ENCODE measurements at places on chromosomes 4 and X.

DNA sequence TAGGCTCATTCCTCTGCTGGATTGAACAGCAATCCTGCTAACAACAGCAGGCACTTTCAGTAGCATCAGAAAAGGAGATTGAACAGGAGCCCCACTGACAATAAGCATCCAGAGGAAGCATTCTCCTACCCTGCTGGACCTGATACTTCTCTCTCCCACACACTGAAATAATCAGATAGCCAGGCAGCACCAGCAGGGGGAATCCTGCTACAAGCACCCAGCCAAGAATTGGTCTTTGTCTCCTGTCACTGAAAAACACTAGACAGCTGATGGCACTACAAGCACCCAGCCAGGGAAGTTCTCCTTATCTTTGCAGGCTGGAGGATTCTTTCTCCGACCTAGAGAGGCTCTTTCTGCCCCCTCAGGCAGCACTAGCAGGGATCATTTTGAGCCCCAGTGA lies 444.3 kb upstream of the GRIA3 start:
- no peak for DNase-seq

- no peak for DNase-seq
These were observed 63.7 kb upstream of the PDLIM3 start for GRCh38 chr4:185598846-185599552.

GRCh38 chr4:154877110-154877760 lies 96.2 kb downstream of the RBM46 start:
- peak; percentile 35 for DNase-seq

DNA sequence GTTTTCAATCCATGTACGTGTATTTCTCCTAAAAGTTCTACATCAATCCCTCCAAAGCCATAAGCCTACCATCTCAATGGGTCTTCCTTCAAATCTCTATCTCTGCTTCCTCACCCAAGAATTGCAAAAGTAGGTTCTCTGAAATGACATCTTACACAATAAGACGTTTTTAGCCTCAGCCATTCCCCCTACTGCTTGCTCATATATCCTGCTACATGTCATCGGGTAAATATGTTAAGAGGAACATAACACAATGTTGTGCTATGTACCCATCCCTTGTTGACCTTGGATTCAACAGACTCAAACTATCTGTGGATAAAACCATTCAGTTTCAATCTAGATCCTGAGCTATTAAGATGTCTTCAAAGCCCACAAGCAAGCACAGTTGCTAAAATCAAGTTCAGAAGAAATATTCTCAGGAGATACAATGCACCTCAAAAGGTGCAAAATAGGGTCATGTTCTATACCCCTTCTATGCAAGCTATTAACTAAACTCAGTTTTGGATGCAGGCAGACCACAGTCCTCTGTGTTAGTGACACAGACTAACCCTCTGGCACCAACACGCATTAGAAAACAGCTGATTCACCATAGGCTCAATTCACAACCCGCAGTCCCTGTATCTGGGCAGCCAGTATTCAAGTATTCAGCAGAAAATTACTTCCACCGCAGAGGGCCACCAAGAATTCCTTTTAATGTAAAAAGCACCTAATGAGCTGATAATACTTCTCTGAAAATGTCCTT lies 56.8 kb downstream of the CD99L2 start:
- peak; percentile 56 for DNase-seq

GRCh38 chr4:183107891-183108459 lies 8.9 kb downstream of the WWC2 start:
- no peak for DNase-seq

- no peak for DNase-seq
These were observed 15.6 kb downstream of the PDZD4 start for GRCh38 chrX:153814591-153815315.

- no peak for DNase-seq
These were observed 169.2 kb downstream of the PARM1 start for GRCh38 chr4:75101906-75102786.

GRCh38 chrX:141176586-141177451 lies at the start of gene LDOC1:
Gene LDOC1 (minus strand): TSS chrX:141177129. CDS start chrX:141177021, 108 bp downstream.
- DNase-seq = peak; percentile 90

DNA sequence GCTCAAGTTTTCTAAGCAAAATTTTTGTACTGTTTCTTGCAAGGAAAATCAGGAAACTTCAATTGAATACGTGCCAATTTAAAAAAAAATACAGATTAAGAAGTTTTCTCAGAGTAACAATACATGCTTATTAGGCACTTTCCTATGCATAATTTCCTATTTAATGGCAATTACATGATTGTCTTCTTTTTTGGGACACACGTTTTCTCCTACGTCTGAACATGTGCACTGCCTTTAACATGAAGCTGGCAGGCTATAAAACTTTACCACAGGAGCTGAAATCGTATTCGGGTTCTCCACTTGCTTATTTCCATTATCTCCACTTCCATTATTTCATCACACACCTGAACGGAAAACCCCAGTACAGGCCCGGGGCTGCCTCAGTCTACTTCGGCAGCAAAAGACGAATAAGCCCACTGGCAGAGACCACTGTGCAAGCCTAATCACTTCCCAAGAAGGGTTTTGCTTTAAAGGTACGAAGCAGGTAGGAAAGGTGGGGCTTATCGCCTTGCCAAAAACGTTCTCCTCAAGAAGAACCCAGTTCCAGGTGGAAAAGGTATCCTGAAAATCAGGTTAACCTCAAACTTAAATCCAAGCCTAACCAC lies 575 bp downstream of the RCHY1 start:
- no peak for DNase-seq

DNA sequence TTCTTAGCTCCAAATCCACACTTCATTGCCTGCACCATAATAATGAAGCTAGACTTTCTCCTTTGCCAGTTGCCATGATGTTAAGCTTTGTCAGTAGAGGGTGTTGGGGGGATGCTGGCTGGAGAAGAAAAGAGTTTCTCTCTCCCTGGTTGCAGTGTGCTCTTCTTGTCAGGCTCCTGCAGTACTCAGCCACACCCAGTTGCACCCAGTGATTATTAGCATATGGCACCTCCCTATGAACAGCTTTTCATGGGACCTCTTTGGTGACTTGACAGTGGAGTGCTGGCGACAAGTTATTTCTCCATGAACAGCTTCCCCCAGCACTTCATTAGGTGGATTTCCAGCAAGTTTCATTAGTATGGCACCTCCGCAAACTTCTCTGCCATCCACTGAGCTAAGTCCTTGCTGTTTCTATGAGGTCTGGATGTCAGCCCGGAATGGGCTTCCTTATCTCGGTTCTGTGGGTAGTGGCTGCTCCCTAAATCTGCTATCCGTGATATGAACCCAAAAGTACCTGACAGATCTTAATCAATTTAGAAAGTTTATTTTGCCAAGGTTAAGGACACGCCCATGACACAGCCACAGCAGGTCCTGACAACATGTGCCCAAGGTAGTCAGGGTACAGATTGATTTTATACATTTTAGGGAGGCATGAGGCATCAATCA lies 18.8 kb upstream of the OTUD4 start:
- peak; percentile 20 for DNase-seq

- no peak for DNase-seq
These were observed 367.0 kb upstream of the ATOH1 start for GRCh38 chr4:93461541-93461940.

- no peak for DNase-seq
These were observed 1188.1 kb downstream of the PCDH7 start for GRCh38 chr4:31908261-31908660.

DNA sequence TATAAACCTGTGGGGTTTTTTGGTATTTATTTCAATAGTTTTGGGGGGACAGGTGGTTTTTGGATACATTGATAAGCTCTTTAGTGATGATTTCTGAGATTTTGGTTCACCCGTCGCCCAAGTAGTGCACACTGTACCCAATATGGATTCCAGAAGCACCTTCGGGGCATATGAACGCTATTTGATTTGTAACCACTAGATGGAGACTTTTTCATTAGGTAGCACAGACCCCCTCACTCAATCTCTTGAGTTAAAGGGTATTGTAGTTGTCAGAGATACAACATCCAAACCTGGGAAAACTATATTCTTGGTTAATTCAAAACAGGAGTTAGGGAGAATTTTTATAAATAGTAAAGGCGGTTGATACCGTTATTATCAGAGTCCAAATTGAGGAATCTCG lies 79.8 kb downstream of the SPANXN3 start:
- DNase-seq = no peak

DNA sequence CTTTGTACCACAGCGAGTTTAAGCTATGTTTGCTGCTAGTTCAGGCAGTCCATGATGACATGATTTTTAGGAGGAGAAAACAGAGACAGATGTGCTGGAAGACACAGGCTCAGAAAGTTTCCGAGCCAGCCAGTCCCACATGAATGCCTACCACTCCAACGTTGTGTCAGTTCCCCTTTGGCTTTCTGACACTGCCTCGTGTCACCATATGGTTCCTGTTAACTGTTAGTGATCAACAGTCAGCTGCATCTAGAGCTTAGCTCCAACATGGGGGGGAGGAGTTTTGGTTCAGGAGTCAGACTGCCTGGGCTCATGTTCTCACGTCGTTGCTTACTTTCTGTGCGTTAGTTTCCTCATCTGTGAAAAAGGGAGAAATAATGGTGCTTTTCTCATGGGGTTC lies 343.7 kb downstream of the MID1IP1 start:
- DNase-seq = no peak

GRCh38 chr4:119736559-119736958 lies 108.0 kb upstream of the PDE5A start:
- no peak for DNase-seq

GRCh38 chr4:140061194-140061593 lies 92.8 kb downstream of the MAML3 start:
- peak; percentile 61 for DNase-seq

- DNase-seq = no peak
These were observed 288.7 kb downstream of the PRDM5 start for GRCh38 chr4:120633810-120634209.

GRCh38 chr4:148454835-148455234 lies 12.6 kb upstream of the NR3C2 start:
- DNase-seq = no peak

- no peak for DNase-seq
These were observed 25.9 kb downstream of the PGM2 start for GRCh38 chr4:37852376-37852775.

DNA sequence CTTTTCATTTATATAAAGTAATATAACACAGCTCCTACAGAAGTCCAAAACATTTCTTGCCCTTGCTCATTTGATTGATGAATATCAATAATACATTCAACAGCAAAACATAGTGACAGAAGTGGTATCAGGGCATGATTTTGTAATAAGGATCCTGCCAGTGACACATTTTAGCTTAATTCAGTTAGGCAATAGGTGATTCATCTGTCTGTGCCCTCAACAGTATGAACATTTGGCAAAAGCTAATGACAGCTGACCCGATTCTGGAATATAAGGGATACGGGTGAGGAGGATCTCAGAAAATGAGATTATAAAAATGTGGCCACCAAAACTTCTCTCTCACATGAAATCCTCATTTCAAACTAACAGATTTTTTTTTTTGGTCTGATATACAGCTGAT lies 294.0 kb downstream of the CAMK2D start:
- peak; percentile 64 for DNase-seq

- no peak for DNase-seq
These were observed 212.7 kb downstream of the RPA4 start for GRCh38 chrX:97096385-97096784.

GRCh38 chr4:159420162-159421057 lies 317.5 kb downstream of the RAPGEF2 start:
- no peak for DNase-seq

- no peak for DNase-seq
These were observed 38.4 kb upstream of the ZNF518B start for GRCh38 chr4:10495651-10496050.
